Smooth muscle cell of the umbilical artery (primary cell): ENCODE measurements at places on chromosomes 1 and 21. TPM values are rescaled to one million over a fixed set of nuclear protein-coding genes. Genes with fewer than 3 reads are reported as not detected.

ARHGEF16 gene
- total RNA-seq: 0.14 TPM in 1 of 2 replicates, not detected in the other

AADACL3 gene
- not detected in 2 replicates for total RNA-seq

HSD3B2 gene
- total RNA-seq: not detected in 2 replicates

GBP7 gene
- not detected in 2 replicates for total RNA-seq

TEDDM1 gene
- total RNA-seq: not detected in 2 replicates

KCNK2 gene
- 5.3 and 25.5 TPM in 2 replicates for total RNA-seq

XCL2 gene
- not detected in 2 replicates for total RNA-seq

RPTN gene
- not detected in 2 replicates for total RNA-seq

CNKSR1 gene
- 0.30 and 0.74 TPM in 2 replicates for total RNA-seq

ADAR gene
- total RNA-seq: 76.0 and 123 TPM in 2 replicates

RGS13 gene
- not detected in 2 replicates for total RNA-seq

TEKT2 gene
- total RNA-seq: not detected in 2 replicates

ARHGEF10L gene
- total RNA-seq: 15.4 and 22.3 TPM in 2 replicates

PAQR6 gene
- 0.28 and 0.59 TPM in 2 replicates for total RNA-seq

UFC1 gene
- total RNA-seq: 81.8 and 134 TPM in 2 replicates

NBPF4 gene
- total RNA-seq: not detected in 2 replicates

KPRP gene
- not detected in 2 replicates for total RNA-seq
